ENCODE measurements at places on chromosomes 5 and 9.

GRCh38 chr5:174723315-174723978 lies 935 bp upstream of the MSX2 start:
- DNase-seq: no peak

- no peak for DNase-seq
These were observed 25.8 kb downstream of the LYSMD3 start for GRCh38 chr5:90503596-90503995.

DNA sequence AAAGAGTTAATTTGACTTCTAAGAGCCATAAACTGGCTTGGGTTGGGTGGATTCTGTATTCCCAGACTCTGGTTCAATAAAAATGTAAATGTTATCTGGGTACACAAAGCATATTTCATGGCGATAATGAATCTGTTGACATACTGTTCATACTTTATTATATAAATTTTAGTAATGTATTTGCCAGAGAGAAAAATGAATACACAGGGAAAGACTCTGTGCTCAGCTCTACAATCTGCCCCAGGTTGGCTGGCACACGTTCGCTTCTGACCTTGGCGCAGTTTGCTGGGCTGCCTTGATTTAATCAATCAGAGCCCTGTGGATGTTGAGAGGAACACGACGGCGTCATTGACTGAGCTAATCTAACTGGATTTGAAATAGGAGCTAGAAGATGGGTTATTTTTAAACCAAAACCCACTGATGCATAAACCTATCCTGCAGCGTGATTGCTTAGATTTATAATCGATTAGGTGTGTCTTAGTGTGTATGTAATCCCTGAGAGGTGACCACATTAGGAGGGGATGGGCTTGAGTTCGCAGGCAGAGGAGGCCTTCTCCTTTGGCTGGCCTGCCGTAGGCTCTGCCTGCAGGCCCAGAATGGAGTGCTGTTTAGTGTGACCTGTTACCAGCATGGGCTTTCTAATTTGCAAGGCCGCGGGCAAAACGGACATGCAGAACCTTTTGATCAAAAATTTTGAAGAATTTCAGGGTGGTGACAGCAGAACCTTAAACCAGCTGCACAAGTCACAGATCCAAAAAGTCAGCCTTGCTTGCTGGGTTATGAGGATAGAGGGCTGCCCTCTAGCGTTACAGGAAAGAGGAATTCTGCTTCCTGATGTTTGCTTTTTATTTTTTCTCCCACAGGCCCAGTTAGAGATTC lies 3.9 kb upstream of the ADCY2 start:
- DNase-seq: no peak

DNA sequence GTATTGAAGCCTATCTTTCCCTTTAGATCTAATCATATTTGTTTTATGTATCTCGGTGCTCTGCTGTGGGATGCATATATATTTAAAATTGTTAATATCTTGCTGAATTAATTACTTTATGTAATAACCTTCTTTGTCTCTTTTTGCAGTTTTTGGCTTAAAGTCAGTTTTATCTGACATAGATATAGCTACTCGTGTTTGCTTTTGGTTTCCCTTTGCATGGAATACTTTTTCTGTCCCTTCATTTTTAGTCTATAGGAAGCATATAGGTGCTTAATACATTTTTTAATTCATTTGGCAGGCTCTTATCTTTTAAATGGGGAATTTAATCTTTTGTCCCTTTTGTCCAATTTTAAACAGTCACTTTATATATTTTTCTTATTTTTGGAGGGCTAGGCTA lies 360.6 kb upstream of the PRR16 start:
- no peak for DNase-seq

DNA sequence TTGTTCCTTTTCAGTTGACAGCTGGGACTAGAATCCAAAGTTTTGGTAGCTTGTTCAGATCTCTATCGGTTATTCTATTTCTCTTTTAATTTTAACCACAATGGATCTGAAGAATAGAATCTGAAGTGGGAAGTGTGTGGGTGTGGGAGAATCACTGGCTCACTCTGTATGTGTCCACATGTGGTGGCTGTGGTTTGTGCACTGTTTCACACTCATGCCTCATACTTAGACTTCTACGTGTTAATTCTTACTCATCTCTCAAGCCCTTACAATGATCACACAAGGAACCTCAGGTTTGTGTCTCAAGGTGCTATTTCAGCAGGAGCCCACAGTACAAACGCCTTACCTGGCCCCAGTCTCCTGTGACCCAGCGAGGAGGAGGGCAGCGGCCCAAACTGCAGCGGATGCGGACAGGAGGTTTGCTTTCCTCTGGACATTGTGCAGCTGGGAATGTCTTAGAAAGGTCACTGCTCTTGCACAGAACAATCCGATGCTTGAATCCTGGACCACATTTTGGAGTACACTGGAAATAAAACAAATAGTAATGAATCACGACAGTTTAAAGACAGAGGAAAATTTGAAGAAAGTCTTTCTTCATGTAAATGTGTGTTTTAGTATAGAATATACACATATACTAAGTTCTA lies 309.1 kb downstream of the ADAMTS6 start:
- no peak for DNase-seq

GRCh38 chr5:54570916-54571315 lies 53.4 kb downstream of the SNX18 start:
- DNase-seq: no peak

GRCh38 chr9:123323196-123324013 lies 32.6 kb upstream of the CRB2 start:
- no peak for DNase-seq

GRCh38 chr5:543755-544674 lies 19.8 kb upstream of the SLC9A3 start:
- no peak for DNase-seq

DNA sequence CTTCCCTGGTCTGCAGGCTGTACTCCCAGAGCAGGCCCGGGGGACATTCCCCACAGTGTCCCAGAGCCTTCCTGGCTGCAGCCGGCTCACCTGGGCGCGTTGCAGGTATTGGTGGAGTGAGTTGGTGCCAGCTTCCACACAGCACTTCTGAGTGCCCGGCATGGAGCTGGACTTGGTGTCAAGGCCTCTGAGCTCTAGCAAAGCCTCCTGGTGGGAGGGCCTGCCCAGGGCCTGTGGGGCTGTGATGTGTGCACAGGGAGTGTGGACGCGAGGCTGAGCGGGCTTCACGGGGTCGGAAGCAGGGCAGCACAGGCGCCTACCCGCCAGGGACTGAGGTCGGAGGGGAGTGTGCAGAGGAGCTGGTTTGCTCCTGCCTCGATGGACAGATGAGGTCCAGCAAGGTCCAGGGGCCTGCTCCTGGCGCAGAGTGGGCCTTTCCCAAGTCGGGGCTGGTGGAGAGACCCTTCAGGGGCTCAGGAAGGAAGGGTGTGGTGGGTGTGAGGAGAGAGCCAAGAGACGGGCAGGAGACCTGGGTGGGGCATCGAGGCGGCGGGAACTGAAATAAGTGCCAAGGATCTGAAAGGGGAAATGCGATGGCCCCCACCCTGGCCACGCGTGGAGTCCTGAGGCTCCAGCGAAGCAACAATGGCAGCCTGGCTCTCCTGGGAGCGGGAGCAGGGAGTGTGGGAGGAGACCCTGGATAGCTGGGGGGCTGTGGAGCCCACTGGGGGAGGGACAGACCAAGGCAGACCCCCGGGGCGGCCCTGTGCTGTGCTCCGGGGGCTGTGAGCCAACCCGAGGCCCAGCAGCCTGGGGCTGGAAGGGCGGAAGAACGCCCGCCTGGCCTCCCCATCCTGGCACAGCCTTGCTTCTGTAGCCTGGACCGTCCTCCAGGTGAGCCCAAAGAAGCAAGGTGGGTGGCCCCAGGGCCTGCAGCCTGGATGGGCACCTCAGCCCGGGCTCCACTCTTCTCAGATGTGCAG lies 78.4 kb downstream of the RXRA start:
- no peak for DNase-seq

GRCh38 chr9:131048332-131048731 lies 39.4 kb downstream of the LAMC3 start:
- DNase-seq: no peak

GRCh38 chr5:150116667-150117400 lies 30.5 kb upstream of the CSF1R start:
- DNase-seq: no peak

DNA sequence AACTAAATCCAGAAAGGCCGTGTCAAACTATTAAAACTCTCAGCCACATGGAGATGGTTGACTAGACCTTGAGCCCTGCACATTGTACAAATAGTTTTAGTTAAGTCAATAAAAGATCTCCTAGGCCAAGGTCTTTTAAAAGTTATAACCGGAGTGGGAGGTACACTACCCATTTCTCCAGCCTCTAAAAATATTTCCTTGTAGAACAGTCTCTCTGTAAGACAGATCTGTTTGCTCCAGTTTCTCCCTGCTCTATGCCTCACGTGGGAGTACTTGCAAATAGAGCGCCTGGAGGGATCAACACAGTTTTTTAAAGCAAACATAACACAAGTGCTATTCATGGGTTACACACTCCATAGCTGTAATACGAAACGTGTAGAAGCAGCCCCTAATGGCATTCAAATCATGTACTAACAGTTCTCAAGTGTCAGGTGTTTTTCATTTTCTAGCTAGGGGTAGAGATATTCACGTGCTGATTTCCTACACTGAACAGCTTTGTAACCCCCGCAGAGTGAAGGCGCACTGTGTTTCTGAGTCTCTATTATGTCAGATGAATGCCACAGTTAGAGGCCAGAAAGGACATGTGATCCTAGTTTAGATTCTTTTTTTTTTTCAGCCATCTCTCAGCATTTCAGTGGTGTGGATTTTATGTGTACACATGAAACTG lies 703.4 kb upstream of the GRAMD2B start:
- DNase-seq: no peak

GRCh38 chr9:116704470-116704869 lies 17.4 kb downstream of the TRIM32 start:
- DNase-seq: no peak

DNA sequence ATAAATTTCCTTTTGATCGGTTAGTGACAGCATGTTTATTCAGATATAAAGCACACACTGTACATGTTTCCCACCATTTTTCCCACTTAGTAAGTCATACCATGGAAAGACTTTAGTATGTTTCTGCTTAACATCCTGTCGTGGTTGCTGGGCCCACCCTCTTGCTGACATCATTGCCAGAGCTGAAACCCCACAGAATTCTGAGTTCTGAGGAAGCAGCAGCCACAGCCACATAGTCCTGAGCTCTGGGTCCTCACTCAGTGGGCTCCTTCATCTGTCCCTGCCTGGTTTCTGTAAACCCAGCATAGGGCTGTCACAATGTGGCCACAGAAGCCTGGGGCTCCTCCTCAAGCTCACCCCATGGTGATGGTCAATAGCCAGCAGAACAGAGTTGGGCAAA lies 441.5 kb downstream of the ENC1 start:
- no peak for DNase-seq

DNA sequence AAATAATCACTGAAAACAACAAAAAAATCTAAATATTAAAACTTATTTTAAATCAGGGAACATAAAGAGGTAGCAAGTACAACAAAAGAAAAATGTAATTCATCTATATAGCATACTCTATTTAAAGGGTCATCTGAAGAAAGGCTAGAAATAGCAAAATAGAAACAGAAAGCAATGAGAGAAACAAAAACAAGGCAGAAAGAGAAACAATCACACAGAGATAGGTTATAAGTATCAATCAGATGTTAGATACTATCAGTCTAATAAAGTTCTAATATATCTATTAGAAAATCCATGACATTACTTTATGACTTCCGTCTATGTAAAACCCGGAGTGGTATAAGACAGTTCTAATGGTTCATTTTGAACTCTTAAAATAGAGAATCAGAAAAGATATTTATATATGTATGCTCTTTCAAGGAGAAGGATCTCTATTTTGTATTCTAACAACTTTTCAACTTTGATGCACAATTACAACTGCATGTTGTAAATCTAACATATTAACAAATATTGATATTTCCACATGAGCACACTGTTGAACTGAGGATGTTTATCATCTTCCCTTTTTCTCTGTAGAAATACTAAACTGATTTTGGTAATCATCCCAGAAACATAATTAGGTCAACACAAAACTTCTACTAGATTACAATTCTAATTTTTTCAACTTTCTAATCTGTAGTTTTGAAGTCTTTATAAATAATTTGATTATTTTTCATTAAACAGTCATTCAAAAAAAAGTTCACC lies 15.8 kb downstream of the RICTOR start:
- DNase-seq: no peak

- no peak for DNase-seq
These were observed 780.7 kb downstream of the NR2F1-AS1 start for GRCh38 chr5:92800365-92800764.

DNA sequence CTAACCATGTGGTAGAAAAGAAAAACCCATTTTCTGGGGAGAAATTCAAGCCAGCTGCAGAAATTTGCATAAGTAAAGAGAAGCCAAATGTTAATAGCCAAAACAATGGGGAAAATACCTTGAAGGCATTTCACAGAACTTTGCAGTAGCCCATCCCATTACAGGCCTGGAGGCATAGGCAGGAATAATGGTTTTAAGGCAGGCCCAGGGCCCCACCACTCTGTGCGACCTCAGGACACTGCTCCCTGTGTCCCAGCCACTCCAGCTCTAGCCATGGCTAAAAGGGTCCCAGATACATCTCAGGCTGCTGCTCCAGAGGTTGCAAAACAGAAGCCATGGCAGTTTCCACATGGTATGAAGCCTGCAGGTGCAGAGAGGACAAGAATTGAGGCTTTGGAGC lies 253.3 kb downstream of the CTNND2 start:
- DNase-seq: no peak

GRCh38 chr9:89891221-89891590 lies 286.4 kb downstream of the GADD45G start:
- no peak for DNase-seq

DNA sequence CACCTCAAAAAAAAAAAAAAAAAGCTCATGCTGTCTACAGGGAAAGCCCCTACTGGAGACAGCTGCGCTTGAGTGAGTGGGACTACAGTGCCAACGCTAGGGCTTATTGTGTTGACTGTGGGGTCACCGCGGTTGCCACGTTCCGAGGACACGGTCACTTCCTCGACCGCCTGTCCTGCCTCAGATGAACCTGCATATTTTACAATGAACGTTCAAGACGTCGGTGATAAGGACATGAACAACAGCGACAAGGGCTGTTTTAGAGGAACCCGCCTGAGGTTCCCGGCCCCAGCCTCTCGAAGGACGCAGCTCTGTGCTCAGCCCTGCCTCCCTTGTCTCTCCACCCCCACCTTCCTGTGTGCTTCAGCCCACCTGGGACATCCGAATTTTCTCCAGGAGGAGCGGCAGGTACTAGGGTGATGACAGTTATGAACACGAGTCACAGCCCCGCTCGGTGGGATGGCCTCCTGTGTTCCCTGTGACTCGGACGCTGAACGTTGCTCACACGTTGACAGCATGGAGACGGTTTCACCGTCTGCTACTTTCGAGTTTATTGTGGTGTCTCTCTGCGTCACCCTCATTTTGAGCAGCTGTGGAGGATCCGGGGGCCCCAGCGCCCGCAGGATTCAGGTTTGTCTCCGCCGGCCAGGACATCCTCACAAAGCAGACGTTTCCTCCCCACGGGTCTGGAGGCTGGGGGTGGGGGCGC lies 11.3 kb upstream of the DIPK1B start:
- DNase-seq: no peak

GRCh38 chr9:111483439-111483857 lies 735 bp downstream of the ECPAS start:
- DNase-seq: no peak

All from HCT116 (cell line).